Hematopoietic multipotent progenitor cell (in vitro differentiated cells): ENCODE measurements at places on chromosomes 3 and 15.

DNA sequence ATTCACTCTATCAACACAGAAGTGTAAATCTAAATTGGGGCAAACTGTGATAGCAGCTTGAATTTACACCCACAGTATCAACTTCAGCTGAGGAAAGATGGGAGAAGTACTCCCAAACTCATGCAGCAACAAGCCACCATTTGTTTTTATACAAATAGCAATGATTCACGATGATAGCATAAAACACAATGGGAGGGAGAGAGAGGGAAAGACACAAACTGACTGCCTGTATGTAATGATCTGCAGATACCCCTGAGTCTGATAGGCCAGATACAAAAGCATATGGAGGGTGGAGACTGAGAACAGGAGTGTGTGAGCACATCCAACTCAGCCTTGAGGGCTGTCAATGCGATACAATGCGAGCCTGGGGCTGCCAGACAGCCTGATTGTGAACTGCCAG is 79.2 kb downstream of the CNTN3 start:
- DNase-seq = no peak

DNA sequence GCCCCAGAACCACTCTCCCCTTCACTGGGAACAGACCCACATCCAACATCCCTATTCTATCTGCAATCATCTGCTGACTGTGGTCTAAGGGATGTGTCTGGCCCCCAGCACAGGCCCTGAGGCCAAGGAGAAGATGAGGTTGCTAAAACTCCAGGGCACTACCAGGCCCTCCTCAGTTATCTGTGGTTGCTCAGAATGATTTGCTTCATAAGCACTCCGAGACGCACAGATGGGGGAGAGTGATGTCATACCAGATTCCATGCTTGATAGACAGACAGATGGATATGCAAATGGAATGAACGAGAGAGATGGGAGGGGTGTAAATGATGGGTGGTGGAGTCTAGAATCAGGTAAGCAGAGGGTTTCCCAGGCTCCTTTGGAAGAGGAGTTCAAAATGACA is 57.8 kb downstream of the CEMIP start:
- no peak for DNase-seq

DNA sequence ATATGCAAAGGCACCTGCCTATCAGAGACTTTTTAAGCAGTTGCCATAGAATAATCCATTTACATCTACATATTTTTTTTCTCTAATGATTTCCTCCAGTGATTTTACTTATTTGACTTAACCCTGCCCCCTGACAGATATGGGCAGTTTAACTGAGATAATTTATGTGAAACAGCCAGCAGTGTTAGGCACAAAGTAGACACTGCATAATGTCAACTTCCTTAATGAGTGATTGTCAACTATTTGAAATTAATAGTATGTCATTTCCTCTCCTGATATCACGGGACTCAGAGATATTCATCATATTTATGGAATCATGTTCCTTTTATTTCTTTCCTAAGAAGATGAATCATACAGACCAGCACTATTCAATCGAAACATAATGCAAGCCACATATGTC is 179.9 kb upstream of the ATP10A start:
- DNase-seq = no peak

GRCh38 chr3:36678216-36679013 is 85.9 kb downstream of the DCLK3 start:
- DNase-seq = no peak

DNA sequence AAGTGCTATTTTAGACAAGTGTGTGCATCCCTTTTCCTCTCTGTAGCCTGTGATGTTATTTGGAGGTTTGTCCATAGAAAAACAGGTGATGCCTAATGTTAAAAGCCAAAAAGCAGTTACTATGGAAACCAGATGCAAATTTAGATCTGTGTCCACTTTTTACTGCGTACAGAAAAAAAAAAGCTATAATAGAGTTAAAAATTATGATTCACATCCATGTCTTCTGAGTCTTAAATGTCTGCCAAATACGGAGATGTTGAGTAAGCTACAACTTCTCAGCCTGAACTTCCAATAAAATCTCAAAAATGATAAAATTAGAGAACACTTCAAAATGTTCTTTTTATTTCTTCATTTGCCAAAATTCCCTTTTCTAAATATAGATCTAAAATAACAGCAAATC is 74.2 kb upstream of the GAP43 start:
- DNase-seq = no peak

DNA sequence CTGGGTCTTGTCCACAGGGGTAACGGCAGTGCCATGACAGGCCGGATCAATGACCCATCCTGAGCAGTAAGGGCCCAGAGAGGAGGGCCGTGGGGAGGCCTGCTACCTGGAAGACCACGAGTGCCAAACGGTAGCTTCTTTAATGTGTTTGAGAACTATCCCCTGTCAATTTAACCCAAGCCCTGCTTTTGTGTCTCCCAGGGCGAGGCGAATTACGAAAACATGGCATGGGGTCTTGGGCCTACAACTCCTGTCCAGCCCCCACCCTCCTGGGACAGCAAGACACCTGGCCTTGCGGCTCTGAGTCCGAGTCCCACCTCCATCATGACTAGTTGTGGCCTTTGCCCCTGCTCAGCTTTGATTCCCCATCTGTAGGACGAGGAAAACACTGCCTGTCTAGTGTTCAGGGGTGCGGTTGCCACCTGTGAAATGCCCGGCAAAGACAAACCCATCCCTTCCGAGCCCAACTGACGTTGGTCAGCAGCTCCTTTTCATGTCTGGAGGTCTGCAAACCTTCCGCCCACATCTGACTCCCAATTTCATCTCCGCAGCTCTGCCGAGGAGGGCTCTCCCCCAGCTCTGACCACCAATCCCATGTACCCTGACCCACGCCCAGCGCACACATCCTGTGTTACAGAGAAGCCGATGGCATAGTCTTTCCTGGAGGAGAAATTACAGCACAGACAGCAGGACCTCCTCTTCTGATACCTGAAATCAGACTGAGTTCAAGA is 28.9 kb upstream of the SNRPA1 start:
- no peak for DNase-seq
